WERI-Rb-1 (cell line): ENCODE measurements at places on chromosomes 16 and 17.

- DNase-seq: no peak
Measured at GRCh38 chr16:84982434-84982833, 28.9 kb downstream of the ZDHHC7 start.

GRCh38 chr17:57747221-57748017 is 2.3 kb upstream of the CCDC182 start:
- peak; percentile 68 for DNase-seq

GRCh38 chr16:560204-560700 is at the start of gene PRR35:
Gene PRR35 (plus strand): TSS chr16:560394. CDS start chr16:563295, 2,901 bp downstream.
- no peak for DNase-seq

DNA sequence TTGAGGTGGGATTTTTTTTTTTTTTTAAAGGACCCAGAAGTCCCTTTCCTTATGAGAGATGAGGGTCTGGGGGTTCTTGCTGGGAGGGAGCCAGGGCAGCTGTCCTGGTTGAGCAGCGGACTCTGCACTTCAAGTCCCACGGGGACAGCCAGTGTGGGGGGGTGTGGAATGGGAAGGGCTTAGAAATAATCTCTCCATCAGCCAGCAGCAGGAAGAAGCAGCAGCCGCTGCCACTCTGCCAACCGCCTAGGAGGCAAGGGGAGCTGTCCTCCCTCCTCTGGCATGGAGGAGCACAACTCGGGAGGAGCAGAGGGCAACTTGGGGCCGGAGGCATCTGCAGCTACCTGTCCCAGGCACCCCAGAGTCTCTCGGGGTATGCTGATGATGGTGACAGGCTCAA is at the start of gene KCNG4:
KCNG4 (minus strand) TSS at position 104 of the 400 bp plus-strand sequence. CDS start 2,527 bp downstream, outside the sequence.
- peak; percentile 51 for DNase-seq

DNA sequence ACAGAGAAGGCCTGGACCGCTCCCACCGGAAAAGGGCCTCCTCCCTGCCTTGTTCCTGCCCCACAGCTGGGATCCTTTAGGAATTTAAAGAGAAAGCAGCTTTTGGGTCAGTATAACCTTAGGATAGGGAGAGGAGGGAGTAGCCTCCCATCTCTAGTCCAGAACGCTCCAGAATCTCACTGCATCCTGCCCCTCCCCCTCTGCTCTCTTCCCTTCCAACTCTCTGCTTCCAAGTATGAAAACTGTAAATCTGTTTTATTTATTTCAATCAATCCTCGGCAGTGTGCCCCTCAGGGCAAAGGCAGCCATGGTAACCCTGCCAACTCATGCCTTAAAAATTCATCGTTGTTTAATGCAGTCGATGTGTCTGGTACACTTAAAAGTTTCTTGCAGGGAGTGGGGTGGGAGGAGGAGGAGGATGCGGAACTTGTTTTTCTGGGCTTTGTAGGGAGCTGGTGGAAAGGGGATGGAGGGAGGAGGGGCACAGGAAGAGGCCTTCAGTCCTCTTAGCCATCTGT is 21.2 kb upstream of the MTSS2 start:
- peak; percentile 49 for DNase-seq

DNA sequence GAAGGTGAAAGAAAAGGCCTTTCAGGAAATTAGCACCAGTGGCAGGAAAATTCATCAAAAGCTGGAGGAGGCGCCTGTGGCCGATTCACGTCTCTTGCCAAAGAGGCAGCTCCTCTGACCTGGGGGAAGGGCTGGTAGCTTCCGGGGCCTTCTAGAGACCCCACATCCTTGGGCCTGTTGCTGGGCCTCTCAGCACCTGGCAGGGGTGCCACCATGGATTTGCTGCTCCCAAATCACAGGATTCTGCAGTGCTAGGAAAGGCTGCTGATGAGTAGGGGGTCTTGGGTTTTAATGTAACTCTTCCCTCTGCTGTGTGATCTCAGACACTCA is 11.6 kb upstream of the CBFB start:
- no peak for DNase-seq

DNA sequence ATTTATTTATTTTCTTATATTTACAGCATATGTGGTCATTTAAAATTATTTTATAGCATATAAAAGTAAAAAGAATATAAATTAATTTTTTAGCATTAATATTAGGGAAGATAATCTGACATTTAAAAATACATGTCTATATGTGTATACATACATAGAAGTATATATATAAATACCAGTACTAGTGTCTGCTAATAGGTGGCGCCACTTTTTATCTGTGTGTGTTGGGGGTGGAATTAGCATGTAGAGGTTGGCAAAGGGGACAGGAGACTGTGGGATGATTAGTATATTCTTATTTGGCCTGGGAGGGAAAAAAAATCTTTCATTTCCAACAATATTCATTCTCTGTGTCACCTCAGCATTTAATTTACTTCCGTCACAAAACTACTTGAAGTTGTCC is 359.1 kb downstream of the WWOX start:
- peak; percentile 49 for DNase-seq
